Muscle of arm (tissue), 14 donors: ENCODE measurements at places on chromosomes 2 and 18. TPM values are rescaled to one million over a fixed set of nuclear protein-coding genes. Genes with fewer than 3 reads are reported as not detected.

Gene FAP
- polyA plus RNA-seq = 96.2 TPM

Gene TMEM247
- not detected for polyA plus RNA-seq

Gene SERPINB4
- polyA plus RNA-seq = not detected

- DNase-seq = peak; percentile 86
These were observed 2108.8 kb upstream of the PIK3C3 start for GRCh38 chr18:39846265-39846664.
